T-helper 17 cell (primary cell): ENCODE measurements at places on chromosomes 7 and 10. TPM values are rescaled to one million over a fixed set of nuclear protein-coding genes. Genes with fewer than 3 reads are reported as not detected.

DNA sequence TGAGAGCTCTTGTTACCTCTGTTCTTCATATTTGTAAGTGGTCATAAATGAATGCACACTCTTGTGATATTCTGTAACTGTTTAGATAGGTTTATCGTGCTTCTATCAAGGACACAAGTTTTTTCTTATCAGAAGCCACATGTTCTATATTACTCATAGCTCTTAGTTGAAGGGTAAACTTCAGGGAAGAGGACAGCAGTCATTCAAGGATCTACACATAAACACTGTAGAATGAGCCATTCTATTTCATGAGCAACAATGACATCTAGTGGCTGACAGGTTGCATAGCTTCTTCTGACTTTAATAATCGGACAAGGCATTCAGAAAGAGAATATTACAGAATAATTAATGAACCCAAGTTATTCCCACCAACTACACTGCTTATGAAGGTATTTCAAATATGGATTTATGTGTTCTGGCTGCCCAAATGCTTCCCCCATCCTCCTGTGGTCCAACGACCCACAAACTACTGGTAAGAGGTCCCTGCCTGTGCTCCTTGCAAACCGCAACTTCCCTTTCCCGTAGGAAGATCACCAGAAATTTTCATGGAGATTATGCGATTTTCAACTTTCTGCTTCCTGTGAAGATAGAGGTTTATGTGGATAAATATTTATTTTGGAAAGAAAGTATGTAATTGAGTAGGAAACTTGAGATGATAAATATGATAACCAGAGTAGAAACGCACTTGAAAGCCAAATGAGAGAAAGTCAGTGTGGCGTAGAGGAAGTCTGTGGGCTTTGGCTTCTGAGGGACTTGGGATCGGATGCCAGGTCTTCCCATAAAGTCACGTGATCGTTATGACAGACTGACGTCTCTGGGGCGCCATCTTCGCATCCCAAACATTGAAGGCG is 16.8 kb upstream of the ABCB5 start:
- no peak overlapping the region for H3K27ac ChIP-seq
- DNase-seq, result no peak
- H3K4me3 ChIP-seq, result no peak overlapping the region
- H3K4me1 ChIP-seq, result peaks cover 8% of the 10 kb centered on the region
- H3K27me3 ChIP-seq, result peaks cover 40% of the 10 kb centered on the region
- H3K36me3 ChIP-seq, result no peaks in the 10 kb centered on the region

DNA sequence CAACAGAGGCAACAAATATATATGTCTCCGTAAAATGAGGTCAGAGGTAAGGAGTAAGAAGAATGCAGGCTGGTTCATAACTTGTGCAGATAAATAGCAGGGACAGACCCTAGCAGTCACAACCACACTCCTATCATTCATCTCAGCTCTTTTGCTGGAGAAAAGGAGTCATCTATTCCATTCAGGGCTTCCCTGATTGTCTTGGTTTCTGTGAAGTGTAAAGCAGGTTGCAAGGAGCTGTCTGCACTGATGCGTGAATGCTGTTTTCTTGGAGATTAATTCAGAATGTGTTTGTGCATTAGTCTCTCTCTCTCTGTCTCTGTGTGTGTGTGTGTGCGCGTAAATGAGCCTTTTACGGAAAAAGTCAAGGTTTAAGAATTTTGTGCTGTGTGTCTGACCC is 643.3 kb upstream of the SORCS1 start:
- no peaks in the 10 kb centered on the region for H3K36me3 ChIP-seq
- no peaks in the 10 kb centered on the region for H3K27me3 ChIP-seq
- no peak overlapping the region for H3K27ac ChIP-seq

- no peak for DNase-seq
- no peaks in the 10 kb centered on the region for H3K4me1 ChIP-seq
- H3K36me3 ChIP-seq, result no peaks in the 10 kb centered on the region
- no peak overlapping the region for H3K27ac ChIP-seq
Observed at GRCh38 chr10:127310430-127310829, 114.0 kb upstream of the INSYN2A start.

TMEM176A gene
- 0.20 TPM for total RNA-seq

GRCh38 chr10:7320072-7320471 is 90.8 kb downstream of the SFMBT2 start:
- H3K4me3 ChIP-seq, result peak overlapping the region; percentile 47
- H3K36me3 ChIP-seq, result no peaks in the 10 kb centered on the region
- H3K27me3 ChIP-seq, result no peaks in the 10 kb centered on the region
- DNase-seq, result no peak
- peak overlapping the region; percentile 62 for H3K27ac ChIP-seq

ADCYAP1R1 gene
- not detected for total RNA-seq
